ENCODE measurements at places on chromosomes 5 and 9. TPM values are rescaled to one million over a fixed set of nuclear protein-coding genes. Genes with fewer than 3 reads are reported as not detected.

TAS2R1 gene
- not detected for polyA plus RNA-seq

- no peak for DNase-seq
Observed at GRCh38 chr5:170303549-170303948, 6.0 kb upstream of the LCP2 start.

DNA sequence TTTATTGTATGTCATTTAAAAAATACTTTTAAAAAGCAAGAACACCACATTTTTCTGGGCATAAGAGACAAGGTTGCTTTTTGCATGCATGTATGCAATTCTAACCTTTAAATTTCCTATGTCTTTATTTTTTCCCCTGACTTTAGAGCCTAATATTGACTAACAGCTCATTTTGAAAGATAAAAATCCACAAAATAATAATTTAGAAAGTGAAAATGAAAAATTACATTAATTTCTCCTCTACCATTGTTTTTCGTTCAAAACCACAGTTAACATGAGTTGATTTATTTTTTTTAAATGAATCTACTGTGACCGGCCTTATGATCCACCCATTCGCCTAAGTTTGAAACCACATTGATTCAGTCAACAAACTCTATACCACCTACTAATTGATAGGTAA lies 137.5 kb upstream of the CDKN2B start:
- DNase-seq = no peak

DNA sequence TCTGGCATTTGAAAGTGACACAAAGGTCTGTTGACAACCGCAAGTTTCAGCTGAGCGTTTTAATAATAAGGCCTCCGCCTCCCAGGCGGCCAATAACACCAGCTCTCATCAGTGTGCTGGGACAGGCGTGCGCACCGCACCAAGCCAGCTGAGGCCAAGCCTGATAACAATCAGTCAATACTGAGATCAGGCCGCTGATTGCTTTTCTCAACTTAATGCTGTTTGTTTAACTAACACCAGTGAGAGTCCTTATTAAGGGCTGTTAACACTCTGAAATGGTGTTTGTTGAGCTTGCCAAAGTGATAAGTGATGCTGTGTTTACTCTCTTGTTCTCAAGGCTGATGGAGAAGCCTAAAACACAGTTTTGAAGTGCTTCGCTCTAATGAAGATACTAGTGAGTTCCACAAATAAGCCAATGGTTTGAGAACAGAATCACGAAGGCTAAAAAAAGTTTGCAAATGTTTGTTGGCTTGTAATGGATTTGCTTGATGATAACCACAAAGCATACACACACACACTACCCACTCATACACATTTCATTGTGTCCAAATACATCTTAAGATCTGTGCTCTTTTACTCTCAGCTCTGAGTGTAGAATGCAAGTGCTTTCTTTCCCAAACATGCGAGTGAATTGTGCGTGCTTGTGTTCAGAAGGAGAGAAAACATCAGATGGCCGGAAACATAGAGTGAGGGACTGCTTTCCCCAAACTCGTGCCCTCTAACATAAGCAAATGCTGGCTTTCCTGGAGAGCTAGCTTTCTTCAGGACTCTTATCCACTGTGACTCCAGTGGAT lies 330.4 kb upstream of the KLF4 start:
- peak; percentile 42 for DNase-seq

DNA sequence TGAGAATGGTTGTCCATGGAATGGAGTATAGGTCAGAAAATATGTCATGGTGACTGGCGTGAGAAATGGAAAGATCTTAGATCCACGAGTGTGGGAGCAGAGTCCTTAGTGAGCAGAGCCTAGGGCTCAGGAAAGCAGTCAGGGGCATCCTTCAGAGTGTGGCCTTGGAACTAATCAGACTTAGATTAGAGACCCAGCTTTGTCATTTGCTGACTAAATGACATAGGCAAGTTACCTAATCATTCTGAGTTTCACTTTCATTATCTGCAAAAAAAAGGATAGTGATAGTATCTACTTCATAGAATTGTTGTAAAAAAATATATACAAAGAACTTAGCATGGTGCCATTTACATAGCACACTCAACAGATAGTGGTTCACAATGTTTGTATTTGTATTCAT lies 24.3 kb upstream of the SLIT3 start:
- DNase-seq = no peak

GRCh38 chr5:79785983-79786382 lies 96.3 kb downstream of the CMYA5 start:
- DNase-seq = no peak

DNA sequence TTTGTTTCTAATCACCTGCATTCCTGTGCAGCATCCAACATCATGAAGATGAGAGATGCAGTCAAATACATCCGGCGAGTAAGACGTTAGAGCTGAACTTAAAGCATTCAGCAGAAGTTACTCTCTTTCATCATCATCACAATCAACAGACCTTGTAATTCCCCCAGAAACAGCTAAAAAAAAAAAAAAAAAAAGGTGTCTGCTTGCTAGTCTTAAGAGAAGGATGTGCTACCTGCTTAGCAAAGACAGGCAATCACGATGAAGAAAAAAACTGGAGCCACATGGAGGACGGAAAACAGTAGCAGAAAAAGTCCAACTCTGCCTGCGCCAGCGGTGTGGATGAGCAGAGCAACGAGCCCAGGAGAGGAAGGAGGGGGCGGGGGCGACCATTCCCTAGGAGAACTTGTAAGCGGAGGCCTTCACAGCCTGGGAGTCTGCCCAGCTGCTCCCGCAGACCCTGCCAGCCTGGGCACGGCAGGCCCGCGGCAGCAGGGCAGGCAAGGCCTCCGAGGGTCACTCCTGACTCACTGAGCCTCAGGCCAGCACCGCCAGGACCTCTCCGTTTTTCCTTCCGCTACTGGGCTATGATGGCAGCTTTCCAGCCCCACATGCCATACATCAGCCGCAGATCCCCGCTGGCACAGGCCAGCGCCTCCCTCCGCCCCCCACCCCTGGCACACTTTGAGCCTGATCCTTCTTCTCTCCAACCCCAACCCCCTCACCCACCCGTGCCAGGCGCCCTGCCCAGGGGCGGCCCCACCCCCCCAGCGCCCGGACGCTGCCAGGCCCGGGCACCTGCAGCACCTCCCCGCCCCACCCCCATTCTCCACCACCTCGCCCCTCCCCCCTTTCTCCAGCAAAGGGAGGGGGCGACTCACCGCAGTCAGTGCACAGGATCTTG lies 1.4 kb downstream of the NRG2 start:
- no peak for DNase-seq

- DNase-seq = no peak
Observed at GRCh38 chr9:131612851-131613250, 67.5 kb downstream of the PRRT1B start.

- no peak for DNase-seq
Observed at GRCh38 chr9:117341151-117341550, 73.7 kb downstream of the ASTN2 start.
